ENCODE measurements at places on chromosomes 16 and 17.

- DNase-seq: no peak
These were observed 2.0 kb downstream of the PYCR1 start for GRCh38 chr17:81934850-81935708.

DNA sequence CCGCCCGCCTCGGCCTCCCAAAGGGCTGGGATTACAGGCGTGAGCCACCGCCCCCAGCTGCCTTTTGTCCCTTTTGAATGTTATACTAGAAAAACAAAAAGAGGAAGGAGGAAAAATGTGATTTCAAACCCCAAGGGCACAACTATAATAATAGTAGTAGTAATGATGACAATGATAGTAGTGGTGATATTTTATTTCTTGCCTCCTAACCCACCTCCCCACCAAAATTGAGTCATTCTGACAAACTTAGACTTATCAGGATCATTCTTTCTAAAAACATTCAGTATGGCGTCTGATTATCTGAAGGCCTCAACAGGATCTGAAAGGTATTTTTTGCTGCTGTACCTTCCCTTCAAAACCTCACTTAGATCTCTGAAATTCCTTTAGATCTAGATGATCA, 13.6 kb downstream of the GPATCH8 start:
- DNase-seq: no peak

GRCh38 chr17:70886648-70887047, 717.3 kb downstream of the KCNJ2 start:
- DNase-seq: no peak

DNA sequence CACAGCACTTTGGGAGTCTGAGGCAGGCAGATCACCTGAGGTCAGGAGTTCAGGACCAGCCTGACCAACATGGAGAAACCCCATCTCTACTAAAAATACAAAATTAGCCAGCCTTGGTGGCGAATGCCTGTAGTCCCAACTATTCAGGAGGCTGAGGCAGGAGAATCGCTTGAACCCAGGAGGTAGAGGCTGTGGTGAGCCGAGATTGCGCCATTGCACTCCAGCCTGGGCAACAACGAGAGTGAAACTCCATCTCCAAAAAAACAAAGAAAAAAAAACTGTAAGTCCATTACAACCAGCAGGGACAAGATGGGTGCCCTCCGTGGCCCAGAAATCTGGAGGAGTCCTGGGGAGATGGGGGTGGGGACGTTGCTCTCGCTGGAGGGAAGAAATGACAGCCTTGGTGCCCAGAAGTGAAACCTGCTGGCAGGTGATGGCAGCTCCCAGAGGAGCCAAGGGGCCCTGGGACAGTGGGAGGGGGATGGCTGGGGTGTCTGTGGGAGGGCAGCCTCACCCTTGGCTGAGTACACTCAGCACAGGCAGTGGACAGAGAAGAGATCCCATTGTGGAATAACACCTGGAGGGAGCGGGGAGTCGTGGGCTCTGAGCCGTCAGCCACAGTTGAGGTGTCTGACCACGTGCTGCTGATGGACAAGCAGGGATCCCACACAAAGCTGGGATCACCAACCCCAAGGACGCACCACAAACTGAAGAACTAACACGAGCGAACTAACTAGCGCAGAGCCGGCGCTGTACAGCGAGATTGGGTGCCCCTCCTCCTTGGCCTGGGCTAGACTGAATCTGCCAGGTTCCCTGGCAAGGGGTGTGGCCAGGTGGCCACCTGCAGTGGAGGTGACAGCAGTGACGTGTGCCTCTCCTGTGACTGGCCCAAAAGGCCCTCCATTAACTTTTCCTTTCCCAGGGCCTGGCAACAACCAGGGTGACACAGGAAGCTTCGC, 46.9 kb upstream of the BAHCC1 start:
- no peak for DNase-seq

GRCh38 chr17:81116704-81117103, 48.6 kb upstream of the PVALEF start:
- DNase-seq: no peak

DNA sequence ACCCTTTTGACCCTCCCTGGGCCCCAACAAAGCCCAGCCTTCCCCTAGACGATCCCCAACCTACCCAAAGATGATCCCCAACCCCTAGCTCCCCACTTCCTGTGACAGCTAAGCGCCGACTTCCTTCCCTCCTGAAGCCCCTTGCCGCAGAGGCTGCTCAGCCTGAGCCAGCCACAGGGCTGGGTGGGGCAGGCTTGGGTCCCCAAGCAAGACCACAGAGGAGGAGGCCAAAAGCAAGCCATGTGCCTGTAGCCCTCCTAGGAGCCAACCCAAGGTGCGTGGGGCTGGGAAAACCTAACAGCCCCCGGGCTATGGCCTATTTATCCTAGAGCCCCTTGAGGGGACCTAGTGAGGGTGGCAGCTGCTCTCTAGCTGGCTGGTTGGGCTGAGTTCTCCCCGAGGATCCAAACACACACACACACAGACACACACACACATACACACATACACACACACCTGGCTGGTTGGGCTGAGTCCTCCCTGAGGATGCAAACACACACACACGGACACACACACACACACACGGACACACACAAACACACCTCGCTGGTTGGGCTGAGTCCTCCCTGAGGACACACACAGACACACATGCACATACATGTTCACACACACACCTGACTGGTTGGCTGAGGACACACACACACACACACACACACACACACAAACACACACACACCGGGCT, 4.8 kb downstream of the ARRB2 start:
- DNase-seq: peak; percentile 54

GRCh38 chr17:73821665-73822064, 177.4 kb upstream of the SDK2 start:
- DNase-seq: no peak

DNA sequence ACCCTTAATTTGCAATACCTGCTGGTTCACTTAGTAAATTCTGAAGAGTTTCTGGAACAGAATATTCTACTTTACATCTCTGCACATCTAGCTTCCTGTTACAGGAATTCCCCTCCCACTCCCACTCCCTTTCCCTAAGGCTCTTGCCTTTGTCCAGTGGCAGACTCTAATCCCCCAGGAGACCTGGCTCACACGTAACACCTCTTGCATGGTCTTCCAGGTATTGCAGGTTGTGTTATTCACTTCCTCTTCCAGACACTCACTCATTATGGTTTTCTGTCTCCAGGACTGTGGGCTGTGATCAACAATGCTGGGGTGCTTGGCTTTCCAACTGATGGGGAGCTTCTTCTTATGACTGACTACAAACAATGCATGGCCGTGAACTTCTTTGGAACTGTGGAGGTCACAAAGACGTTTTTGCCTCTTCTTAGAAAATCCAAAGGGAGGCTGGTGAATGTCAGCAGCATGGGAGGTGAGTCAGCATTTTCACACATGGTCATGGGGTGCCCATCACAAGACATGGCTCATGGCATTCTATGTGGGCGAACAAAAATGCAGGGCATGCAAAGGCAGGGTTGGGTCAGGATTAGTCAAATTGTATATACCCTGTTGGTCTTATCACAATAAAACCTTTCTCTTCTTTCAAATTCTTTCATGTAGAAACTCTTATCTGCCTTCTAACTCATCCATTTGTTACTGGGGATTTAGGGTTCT, 35.8 kb downstream of the HSD17B2 start:
- DNase-seq: no peak

- DNase-seq: no peak
These were observed 6.4 kb downstream of the STAT5A start for GRCh38 chr17:42294469-42295398.

DNA sequence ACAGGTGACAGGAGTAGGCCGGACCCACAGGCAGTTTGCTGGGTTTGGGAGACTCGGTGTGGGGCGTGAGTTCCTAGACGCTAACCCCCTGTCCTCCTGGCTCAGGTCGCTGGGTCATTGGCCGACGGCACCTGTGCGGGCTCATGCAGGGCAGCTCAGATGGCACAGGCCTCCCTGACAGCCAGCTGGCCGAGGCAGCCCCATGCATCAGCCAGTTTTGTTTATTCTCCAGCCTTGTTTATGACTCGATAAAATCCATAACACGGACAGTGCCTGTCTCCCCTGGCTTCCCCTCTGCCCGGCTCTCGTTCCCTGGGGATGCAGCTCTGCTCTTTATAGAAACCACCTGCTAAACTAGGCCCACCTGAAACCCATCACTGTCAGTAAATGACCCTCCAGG, 46.0 kb downstream of the SDK2 start:
- DNase-seq: no peak

DNA sequence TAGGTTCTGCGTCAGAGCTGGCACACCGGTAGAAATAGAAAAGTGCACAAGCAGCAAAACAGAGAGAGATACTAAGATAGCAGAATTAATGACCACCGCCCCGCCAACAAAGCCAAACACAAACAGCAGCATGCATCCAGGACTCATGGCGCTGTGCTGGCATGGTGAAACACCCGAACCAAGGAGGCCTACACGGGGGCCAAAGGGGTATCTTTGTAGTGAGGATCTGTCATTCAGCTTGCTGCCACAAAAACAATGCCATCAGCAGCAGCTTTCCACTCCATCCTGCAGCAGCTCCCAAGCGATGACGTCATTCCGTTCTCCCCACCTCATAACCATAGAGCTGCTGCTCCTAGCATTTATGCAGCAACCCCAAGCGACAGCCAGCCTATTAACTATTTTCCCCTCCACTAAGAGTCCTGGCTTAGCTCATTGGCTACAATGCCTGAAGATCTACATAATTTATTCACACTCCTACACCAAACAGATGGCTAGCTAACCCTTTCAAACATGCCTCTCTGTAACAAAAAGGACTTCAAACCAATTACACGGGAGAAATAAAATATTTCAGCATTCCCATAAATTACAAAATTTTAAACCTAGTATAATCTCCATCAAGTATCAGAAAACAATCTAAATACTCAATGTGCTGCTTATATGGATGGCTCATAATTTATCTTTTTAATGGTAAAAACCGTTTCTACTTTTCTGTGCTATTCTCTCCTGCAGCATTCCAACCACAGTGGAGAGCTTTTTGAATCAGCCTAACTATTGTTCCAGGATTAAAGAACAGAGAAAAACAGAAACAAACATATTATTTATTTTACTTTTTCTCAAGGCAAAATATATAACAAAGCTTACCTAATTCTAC, 73.9 kb downstream of the SPAG9 start:
- no peak for DNase-seq

DNA sequence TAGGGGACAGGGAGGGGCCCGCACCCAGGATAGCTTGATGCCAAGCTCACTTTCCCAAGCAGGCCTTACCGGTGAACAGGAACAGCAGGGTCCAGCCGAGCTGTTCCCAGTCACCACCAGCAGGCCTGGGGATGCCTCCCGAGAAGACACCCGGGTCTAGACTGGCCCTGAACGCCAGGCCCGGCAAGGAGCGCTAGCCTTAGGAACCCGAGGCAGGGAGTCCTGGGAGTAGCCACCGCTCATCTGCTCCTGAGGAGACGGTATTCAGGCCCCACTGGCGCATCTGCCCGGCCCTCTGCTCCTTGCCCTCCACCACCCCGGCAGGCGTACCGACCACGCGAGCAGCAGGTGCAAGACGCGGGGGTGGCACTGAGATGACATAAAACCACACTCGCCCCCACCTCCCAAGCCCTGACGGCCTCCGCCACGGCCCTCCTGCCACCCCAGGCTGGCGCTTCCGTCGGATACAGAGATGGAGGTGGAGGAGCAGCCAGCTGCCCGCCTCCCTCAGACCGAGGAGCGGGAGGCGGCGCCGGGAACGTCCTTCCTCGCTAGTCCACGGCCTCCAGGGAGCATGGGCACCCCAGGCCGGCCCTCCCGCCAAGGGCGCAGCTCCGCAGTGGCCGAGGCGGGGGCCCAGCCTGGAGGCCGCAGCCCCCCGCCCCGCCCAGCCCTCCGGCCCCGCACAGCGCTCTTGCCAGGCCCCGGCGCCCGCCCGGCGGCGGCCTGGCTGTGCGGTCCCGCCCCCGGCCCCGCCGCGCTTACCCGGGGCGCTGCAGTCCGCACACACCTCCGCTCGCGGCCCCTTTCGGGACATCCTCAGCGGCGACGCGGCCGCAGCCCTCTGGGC, 661 bp downstream of the GIT1 start:
- no peak for DNase-seq

- no peak for DNase-seq
These were observed 22.7 kb downstream of the FAM83G start for GRCh38 chr17:18981642-18982424.

- DNase-seq: peak; percentile 52
These were observed 77.0 kb downstream of the MYH13 start for GRCh38 chr17:10295728-10296343.

DNA sequence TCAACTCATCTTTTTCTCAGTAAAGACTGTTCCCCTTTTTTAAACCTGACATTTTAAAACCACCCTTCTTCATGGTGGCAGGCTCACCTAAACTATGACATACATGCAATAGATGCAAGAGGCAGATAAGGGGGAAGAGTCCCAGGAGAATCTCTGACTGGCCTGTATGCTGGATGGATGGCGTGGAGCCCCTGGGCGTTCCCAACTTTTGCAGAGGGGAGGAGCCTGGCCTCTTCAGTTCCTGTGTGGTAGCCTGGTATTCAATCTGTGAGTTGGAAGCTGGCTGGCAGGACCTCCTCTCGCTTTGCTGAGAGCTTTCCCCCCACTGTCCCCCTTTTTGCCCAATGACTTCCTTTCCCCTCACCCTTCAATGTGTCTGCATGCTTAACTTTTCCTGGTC, 217.6 kb upstream of the CA10 start:
- DNase-seq: no peak

- no peak for DNase-seq
These were observed 221.1 kb downstream of the FTO start for GRCh38 chr16:53925107-53925410.

DNA sequence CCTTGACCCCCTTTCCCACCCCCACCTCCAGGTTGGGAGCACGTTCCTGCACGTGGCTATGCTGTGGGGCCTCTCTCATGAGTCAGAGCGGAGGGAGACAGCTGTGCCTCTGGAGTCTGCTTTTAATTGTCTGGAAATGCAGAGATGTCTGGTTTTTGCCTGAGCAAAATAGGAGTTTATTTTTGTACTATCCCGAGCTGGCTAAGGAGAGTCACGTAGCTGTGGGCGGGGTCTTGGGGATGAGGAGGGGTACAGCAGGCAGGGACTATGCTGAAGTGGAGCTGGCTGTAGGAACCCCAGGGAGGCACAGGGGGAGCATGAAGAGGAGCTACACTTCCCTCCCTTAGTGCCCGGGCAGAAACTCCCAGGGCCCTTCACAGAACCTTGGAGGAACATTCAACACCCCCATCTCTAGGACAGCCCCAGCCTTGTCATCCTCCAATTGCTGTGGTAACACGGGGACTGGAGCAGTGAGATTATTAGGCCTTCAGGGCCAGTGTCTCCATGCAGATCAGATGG, 44.7 kb upstream of the LGALS9 start:
- DNase-seq: no peak

- DNase-seq: no peak
These were observed 11.2 kb upstream of the CRK start for GRCh38 chr17:1467258-1467657.

GRCh38 chr16:62390214-62390613, 354.0 kb upstream of the CDH8 start:
- no peak for DNase-seq

GRCh38 chr16:58494981-58495520, 4.9 kb upstream of the NDRG4 start:
- peak; percentile 69 for DNase-seq

All from bone marrow (tissue), 2 donors.